ENCODE measurements at places on chromosomes 5 and 9.

- DNase-seq, result no peak
These were observed 215.5 kb downstream of the GADD45G start for GRCh38 chr9:89820337-89820736.

DNA sequence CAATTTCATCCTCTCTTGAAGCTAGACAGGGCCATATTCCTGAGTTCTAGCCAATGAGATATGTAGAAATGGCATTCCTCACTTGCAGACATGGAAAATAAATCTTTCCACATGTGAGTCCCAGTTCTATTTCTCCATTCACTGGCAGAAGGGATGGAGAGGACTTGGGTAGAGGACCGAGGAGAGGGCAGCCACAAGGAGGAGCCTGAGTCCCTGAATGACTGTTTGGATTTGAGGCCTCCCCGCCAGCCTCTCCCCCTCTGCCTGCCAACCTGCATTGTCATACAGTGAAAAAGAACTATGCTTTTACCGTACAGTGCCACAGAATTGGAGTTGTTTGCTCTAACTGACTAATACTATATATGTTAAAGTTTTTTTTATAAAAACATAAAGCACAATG lies 583.0 kb upstream of the WWC1 start:
- DNase-seq, result no peak

GRCh38 chr9:110140276-110140675 lies 67.7 kb downstream of the C9orf152 start:
- DNase-seq, result peak; percentile 54

- no peak for DNase-seq
These were observed 220.3 kb upstream of the IER5L start for GRCh38 chr9:129398101-129398960.
